ENCODE measurements at places on chromosomes 4 and X.

DNA sequence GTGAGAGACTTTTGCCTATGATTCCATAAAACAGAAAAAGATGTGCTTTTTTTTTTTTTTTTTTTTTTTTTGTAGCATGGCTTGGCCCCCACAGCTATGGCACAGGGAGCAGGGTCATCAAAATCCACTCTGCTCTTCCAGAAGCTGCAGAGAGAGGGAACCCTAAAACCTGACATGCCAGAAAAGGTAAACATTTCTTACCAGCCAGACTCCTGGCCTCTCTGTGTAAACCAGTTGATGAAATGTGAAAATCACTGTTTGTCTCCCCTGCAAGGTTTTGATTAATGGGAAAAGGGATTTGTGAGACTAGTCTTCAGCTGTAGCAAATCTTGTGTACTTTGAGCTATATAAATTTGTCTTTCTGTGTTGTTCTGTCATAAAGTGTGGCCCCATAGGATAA lies 105.9 kb downstream of the ARSJ start:
- no peak for ATAC-seq

GRCh38 chrX:701673-702072 lies 71.1 kb downstream of the SHOX start:
- no peak for ATAC-seq

- no peak for ATAC-seq
Measured at GRCh38 chr4:6340446-6341015, 70.9 kb downstream of the WFS1 start.

GRCh38 chr4:97828646-97829045 lies 314.6 kb downstream of the STPG2 start:
- no peak for ATAC-seq

DNA sequence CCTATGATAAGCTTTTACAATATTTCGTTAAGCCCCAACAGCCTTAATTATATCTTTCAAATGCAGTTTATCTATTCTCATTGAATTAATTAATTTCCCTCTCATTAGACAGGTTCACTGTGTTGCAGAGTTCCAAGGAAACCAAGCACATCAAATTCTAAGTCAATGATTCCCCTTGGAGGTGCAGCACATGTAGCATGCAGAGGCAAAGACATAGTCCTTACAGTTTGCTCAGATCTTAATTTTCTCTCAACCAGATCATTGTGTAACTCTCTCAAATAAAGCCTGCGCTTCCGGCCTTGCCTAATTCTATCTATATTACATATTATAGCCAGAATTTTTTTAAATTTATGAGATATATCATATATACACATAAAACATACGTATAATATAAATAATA lies 205.4 kb downstream of the GRIA2 start:
- no peak for ATAC-seq

- peak; percentile 58 for ATAC-seq
Measured at GRCh38 chr4:83267121-83267829, 17.3 kb downstream of the COQ2 start.

GRCh38 chr4:10006231-10006600 lies 15.1 kb downstream of the SLC2A9 start:
- no peak for ATAC-seq

DNA sequence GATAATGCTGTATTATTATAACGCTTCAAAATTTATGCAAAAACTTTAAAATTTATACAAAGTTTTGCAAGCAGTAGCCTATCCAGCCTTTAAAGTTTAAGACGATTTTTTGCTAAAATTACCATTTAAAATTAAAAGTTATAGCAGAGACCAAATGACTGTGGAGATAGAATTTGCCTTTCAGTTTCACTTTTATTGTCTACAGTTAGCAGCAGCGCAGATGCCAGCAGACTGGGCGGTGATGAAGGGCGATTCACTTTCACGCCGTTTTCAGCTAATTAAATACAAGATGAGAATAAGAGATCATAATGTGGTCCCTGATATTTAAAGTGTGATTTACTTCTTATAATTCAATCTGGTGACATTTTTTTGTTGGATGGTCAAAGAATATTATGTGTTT lies 1381.5 kb upstream of the ADGRL3 start:
- peak; percentile 62 for ATAC-seq

- no peak for ATAC-seq
Measured at GRCh38 chrX:15909605-15910004, 55.0 kb upstream of the AP1S2 start.

- no peak for ATAC-seq
Measured at GRCh38 chrX:9604908-9605306, 140.0 kb downstream of the TBL1X start.

DNA sequence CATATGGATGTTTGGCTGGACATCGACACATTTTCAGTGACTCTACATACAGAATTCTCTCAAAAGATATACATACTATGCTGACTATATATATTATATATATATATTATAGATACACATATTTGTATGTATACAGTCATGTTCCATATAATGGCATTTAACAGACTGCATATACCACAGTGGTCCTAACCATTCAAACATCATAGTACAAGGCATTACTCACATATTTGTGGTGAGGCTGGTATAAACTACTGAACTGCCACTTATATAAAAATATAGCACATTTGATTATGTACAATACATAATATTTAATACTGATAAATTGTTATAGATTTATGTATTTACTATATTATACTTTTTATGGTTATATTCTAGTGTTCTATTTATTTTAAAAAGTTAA lies 168.5 kb downstream of the IL15 start:
- ATAC-seq = no peak

DNA sequence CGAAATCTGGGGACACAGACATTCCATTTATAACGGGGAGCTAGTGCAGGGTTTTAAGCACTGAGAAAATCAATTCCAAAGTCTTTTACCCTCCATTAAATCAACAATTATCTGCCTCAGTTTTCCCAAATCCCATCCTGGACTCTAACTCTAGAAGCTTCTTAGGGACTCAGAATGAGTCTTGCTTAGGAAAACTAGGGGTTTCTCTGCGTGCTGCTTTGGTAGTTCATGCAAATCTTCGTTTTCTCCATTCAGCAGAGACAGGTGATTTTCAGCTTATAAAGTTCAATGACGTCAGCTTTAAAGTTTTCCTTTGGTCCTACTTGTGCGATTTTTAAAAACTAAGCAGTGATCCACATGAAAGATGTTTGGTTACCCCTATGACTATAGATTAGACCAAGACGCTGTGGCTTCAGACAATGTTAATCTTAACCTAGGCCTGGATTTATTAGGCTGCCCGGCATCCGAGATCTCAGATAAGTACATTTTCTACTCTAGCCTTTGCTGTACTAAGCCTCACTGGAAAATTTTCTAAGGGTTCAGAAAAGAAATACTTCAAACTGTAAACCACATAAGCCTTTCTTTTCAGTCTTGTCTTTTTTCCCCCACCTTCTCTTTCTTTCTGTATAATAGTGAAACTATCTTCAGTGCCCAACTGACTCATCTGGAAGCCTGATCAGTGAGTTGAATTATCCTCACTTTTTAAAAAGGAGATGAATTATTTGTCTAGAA lies 121.4 kb upstream of the GATB start:
- no peak for ATAC-seq

DNA sequence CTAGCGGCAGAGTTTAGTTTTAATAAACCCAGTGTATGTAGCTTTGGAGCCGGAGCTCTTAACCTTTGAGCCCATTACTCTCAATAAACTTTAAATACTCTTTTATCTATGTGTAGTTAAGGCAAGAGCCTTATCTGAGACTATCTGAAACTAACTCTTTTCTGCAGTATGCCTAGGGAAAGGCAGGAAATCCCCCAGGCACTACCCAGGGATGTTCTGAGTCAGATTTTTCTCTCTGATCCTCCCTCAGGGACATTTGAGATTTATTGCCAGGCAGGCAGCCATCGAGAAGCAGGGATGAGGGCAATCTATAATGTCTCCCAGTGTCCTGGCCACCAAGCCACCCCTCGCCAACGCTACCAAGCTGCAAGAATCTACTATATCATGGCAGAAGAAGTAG lies 39.1 kb downstream of the HEPH start:
- no peak for ATAC-seq
